ENCODE measurements at places on chromosomes 12 and 14. TPM values are rescaled to one million over a fixed set of nuclear protein-coding genes. Genes with fewer than 3 reads are reported as not detected.

The TRIM9 gene
- total RNA-seq: 2.0 TPM

The HVCN1 gene
- total RNA-seq: 8.5 TPM

The SLCO1C1 gene
- 3.0 TPM for total RNA-seq

The CLEC1B gene
- total RNA-seq: not detected

The VRK1 gene
- 10.7 TPM for total RNA-seq

The SIVA1 gene
- 58.3 TPM for total RNA-seq

The TBX3 gene
- total RNA-seq: 3.5 TPM

The FOXN4 gene
- total RNA-seq: not detected

The NR1H4 gene
- total RNA-seq: not detected

The DAO gene
- total RNA-seq: 0.28 TPM

The CMTM5 gene
- 0.57 TPM for total RNA-seq

The PTPRQ gene
- 0.67 TPM for total RNA-seq

The CELA1 gene
- not detected for total RNA-seq

The GPRC5D gene
- not detected for total RNA-seq

The KRT6B gene
- not detected for total RNA-seq

The RASSF9 gene
- total RNA-seq: 5.7 TPM

The A2ML1 gene
- not detected for total RNA-seq

The C12orf54 gene
- not detected for total RNA-seq

The GUCY2C gene
- total RNA-seq: not detected

The SLC17A8 gene
- not detected for total RNA-seq

The OR10G2 gene
- total RNA-seq: not detected

The TEX52 gene
- not detected for total RNA-seq

The PDZRN4 gene
- total RNA-seq: 26.8 TPM

The GLIPR1 gene
- total RNA-seq: 68.0 TPM

The CDH24 gene
- 2.9 TPM for total RNA-seq

The LMNTD1 gene
- total RNA-seq: not detected

The SERPINA5 gene
- total RNA-seq: 13.6 TPM

The CLEC4C gene
- not detected for total RNA-seq

The CIROP gene
- total RNA-seq: not detected

The TAS2R13 gene
- total RNA-seq: 2.4 TPM

The KLHL33 gene
- total RNA-seq: 1.2 TPM

The LLPH gene
- 20.8 TPM for total RNA-seq

The SLC10A1 gene
- total RNA-seq: not detected

The DUSP6 gene
- total RNA-seq: 49.6 TPM

The FOXA1 gene
- 0.23 TPM for total RNA-seq

The POTEG gene
- total RNA-seq: not detected

The DPPA3 gene
- total RNA-seq: not detected

The CLEC4D gene
- total RNA-seq: 0.71 TPM

The KRT80 gene
- total RNA-seq: 0.19 TPM

The CRACR2A gene
- total RNA-seq: 5.1 TPM

The TRPV4 gene
- total RNA-seq: 1.1 TPM

The KIF21A gene
- 11.7 TPM for total RNA-seq

The DLGAP5 gene
- 0.10 TPM for total RNA-seq

The CLEC2A gene
- not detected for total RNA-seq

The PLEKHD1 gene
- total RNA-seq: 0.14 TPM

The RNASE7 gene
- total RNA-seq: not detected

The DEPDC4 gene
- total RNA-seq: not detected

The VTI1B gene
- total RNA-seq: 111 TPM

The BIN2 gene
- total RNA-seq: 5.6 TPM

The MGST1 gene
- total RNA-seq: 169 TPM
